ENCODE measurements at places on chromosomes 6 and 20. TPM values are rescaled to one million over a fixed set of nuclear protein-coding genes. Genes with fewer than 3 reads are reported as not detected.
A peak's percentile ranks its signal among the peaks of the same experiment; 100 is the strongest.

- no peak for DNase-seq
Observed at GRCh38 chr20:57662456-57663240, 42.4 kb upstream of the ZBP1 start.

- no peak for DNase-seq
Observed at GRCh38 chr6:71965404-71965803, 79.1 kb downstream of the RIMS1 start.

GRCh38 chr6:41432280-41432679 is 96.9 kb downstream of the NCR2 start:
- no peak for DNase-seq

DNA sequence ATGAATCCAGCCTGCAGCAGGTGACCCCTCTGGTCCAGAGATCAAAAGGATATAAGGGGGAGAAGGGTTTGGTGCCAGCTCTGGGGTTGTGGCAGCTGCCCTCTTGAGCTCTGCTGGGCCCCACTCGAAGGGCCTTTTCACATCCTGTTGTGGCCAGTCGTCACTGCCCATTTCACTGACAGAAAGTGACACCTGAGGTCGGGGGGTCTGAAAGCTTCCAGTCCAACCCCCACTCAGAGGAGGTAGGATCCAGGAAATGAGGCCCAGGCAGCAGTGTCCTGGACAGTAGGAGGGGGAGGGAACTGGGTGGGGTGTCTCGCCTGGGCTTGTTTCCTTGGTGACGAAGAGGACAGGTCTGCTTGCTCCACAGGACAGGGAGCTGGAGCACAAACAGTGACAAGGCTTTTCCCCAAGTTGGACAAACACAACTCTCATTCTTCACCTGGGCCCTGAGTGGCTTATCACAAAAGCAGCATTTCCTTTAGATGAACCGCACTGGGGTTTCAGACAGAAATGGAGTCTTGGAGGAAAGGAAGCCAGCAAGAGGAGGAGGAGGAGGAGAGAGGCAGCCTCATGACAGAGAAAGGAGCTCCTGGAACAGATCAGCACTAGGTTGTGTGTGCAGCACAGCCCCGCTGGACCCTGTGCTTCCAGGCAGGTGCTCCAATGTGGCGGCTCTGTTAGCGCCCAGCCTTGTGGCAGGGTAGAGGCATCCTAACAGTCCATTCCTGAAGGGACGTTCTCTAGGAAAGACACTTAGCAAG is 11.0 kb downstream of the FRS3 start:
- no peak for DNase-seq

GRCh38 chr6:31692353-31692752 is 10.8 kb downstream of the ABHD16A start:
- no peak for DNase-seq

- DNase-seq = peak; percentile 88
Observed at GRCh38 chr6:152696522-152696921, 1.2 kb upstream of the MYCT1 start.

DNA sequence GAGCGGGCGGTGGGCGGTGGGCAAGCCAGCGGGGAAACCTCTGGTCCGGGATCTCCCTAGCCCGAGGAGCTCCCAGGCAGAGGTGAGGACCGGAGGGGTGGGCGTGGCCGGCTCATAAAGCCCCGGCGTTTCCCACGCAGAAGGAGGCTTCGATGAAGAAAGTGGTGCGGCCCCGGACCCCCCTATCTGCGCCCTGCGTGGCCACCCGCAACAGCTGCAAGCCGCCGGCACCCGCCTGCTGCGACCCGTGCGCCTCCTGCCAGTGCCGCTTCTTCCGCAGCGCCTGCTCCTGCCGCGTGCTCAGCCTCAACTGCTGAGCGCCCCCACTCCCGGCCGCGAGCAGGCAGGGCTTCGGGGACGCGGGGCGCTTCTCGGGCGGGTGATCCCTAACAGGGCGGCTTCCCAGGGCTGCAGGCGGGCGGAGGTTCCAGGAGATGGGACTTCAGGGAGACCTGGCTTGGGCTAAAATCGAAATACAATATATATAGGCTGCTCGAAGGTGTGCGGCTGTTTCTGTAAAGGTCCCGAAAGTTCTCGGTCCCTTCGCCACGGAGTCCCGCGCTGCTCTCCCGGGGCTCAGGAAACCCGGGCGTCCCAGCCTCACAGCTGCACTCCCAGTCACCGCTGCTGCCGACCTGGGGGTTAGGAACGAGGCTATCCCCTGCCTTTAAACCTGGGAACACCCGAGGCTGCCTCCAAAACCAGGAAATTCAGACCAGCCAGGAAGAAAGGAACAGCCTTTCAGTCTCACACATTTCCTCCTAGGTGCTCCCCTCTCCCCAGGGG is 27.8 kb downstream of the ASIP start:
- no peak for DNase-seq

- DNase-seq = no peak
Observed at GRCh38 chr20:48736636-48737035, 91.2 kb downstream of the PREX1 start.

DNA sequence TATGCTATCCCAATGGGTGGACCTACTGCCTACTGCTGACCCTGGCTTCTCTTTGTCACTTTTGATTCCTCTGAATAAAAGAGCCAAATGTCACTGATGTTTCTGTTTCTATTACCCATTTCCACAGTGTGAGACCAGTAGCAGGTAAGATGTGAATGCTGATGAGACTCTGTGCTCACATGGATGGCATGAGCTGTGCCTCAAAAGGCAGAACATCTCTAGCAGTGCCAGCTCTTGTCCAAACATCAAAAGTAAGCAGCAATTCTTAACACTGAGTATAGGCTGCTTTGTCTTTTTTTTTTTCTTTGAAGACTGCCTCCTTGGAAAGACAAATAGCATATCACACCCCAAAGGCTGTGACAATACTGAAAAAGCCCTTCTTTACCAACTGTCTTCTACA is 459.2 kb upstream of the RUNX2 start:
- no peak for DNase-seq

GRCh38 chr6:161347988-161348627 is 74.2 kb upstream of the AGPAT4 start:
- DNase-seq = no peak

DNA sequence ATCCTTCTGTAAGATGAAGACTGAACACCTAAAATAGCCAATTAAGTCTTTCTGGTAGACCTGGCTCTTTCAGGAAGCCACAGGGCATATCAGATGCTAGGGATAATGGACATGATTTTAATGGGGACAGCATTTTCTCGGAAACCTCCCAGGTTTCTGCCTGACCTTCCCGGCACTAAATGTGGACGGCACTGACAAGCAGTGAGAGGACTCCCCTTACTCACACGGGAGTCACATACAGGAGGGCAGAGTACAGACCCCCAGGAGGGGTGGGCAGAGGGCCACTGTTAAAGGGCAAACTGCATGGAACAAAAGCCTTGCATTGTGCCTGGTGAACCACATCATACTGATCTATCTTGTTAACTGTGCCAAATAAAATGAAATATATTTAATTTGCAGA is 19.9 kb downstream of the PSMG4 start:
- DNase-seq = no peak

DNA sequence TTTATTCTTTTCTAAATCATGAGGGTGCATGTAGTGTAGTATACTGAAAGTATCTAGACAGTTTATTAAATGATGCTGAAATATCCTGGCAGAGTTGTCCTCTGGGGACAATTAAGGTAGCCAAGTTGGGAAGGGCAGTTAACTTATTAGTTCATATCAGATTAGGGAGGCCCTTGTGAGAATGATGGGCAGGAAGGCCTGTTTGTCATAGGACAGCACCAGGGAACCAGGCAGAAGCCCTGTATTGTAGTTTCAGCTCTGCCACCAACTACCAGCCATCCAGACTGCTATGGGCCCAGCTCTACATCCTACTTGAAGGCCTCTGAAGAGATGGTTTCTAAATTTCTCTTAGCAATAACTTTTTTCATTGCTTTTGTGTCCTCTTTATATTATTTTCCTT is 4.0 kb downstream of the MYLIP start:
- no peak for DNase-seq

DNA sequence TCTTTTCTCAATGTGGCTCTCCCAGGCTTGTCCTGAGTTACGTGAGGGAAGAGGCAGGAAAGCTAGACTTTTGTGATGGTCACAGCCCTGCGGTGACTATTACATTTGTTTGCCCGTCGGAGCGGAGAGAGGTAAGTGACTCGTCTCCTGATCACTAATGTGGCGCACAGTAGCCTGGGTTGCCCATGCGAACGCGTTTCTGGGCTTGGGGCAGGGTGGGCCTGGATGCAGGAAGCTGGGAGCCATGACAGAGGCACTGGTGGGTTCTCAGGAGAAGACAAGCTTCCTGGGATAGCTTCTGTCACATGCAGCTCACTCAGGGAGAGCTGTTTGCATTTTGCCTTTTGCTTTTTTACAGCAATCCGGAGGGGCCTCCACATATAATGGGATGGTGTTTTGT is 60.6 kb downstream of the IGF2R start:
- no peak for DNase-seq

GRCh38 chr6:149043476-149044130 is 273.9 kb upstream of the TAB2 start:
- no peak for DNase-seq

- no peak for DNase-seq
Observed at GRCh38 chr20:46605181-46605580, 46.1 kb downstream of the SLC13A3 start.

DNA sequence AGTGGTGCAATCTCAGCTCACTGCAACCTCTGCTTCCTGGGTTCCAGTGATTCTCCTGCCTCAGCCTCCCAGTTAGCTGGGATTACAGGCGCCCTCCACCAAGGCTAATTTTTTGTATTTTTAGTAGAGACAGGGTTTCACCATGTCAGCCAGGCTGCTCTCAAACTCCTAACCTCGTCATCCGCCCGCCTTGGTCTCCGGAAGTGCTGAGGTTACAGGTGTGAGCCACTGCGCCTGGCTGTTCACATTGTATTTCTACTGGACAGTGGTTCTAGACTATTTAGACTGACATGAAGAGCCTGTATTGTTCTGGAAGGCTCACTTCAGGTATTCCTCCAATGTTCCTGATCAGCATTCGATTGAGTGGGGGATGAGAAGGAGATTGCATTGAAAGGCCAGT is 14.8 kb upstream of the OVOL2 start:
- DNase-seq = no peak

- DNase-seq = no peak
Observed at GRCh38 chr6:123805921-123806320, 2.3 kb downstream of the NKAIN2 start.

HCK gene
- not detected for total RNA-seq

KCNQ5 gene
- 1.7 TPM for total RNA-seq

SLC22A2 gene
- total RNA-seq = not detected

SSTR4 gene
- total RNA-seq = not detected

GGT7 gene
- 3.3 TPM for total RNA-seq

SYTL3 gene
- 3.6 TPM for total RNA-seq

All from IMR-90 (cell line).